ENCODE measurements at places on chromosomes 1 and 21.

- H3K4me1 ChIP-seq: no peaks in the 10 kb centered on the region
- H3K27ac ChIP-seq: no peak overlapping the region
- no peaks in the 10 kb centered on the region for H3K36me3 ChIP-seq
- H3K27me3 ChIP-seq: no peaks in the 10 kb centered on the region
- H3K4me3 ChIP-seq: no peak overlapping the region
- no peak for DNase-seq
Measured at GRCh38 chr1:82724246-82724645, 923.5 kb downstream of the ADGRL2 start.

GRCh38 chr1:31412205-31412604, 808 bp upstream of the SERINC2 start:
- no peak overlapping the region for H3K27ac ChIP-seq
- H3K36me3 ChIP-seq: no peaks in the 10 kb centered on the region
- DNase-seq: no peak
- H3K4me3 ChIP-seq: peak overlapping the region; percentile 59

GRCh38 chr1:66747501-66747900, 4.8 kb upstream of the DYNLT5 start:
- H3K36me3 ChIP-seq: no peaks in the 10 kb centered on the region
- DNase-seq: no peak
- H3K4me1 ChIP-seq: peaks cover 13% of the 10 kb centered on the region
- no peak overlapping the region for H3K4me3 ChIP-seq
- H3K27me3 ChIP-seq: peaks cover 31% of the 10 kb centered on the region

DNA sequence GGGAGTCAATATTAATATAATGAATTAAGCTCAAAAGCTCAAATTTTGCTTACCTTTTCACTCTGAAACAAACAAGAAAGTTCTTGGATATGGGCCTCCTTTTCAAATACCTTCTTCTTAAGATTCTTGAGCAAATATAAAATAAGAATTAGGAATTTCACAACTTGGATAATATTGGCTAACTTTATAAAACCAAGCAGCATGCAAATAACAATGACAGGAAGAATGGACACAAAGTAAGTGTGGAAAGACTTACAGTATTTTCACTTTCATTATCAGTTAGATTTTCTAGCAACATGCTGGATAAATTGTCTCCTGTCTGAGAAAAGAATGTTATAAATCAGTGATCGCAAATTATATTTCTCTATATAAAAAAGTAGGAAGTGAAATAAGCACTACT, 13.2 kb downstream of the ODF2L start:
- peaks cover 13% of the 10 kb centered on the region for H3K36me3 ChIP-seq
- H3K4me1 ChIP-seq: peaks cover 16% of the 10 kb centered on the region
- H3K4me3 ChIP-seq: peak overlapping the region; percentile 40
- H3K27ac ChIP-seq: no peak overlapping the region
- no peak for DNase-seq

- H3K4me3 ChIP-seq: no peak overlapping the region
- peaks cover 32% of the 10 kb centered on the region for H3K27me3 ChIP-seq
- peak; percentile 42 for DNase-seq
Measured at GRCh38 chr1:234114648-234115307, 210.3 kb downstream of the SLC35F3 start.

- H3K4me1 ChIP-seq: no peaks in the 10 kb centered on the region
- no peaks in the 10 kb centered on the region for H3K36me3 ChIP-seq
- no peak overlapping the region for H3K4me3 ChIP-seq
- H3K27ac ChIP-seq: no peak overlapping the region
- no peak for DNase-seq
- no peaks in the 10 kb centered on the region for H3K27me3 ChIP-seq
Measured at GRCh38 chr21:34228792-34229191, 135.0 kb upstream of the KCNE2 start.

- no peaks in the 10 kb centered on the region for H3K4me1 ChIP-seq
- peaks cover 17% of the 10 kb centered on the region for H3K27me3 ChIP-seq
- no peaks in the 10 kb centered on the region for H3K36me3 ChIP-seq
- no peak overlapping the region for H3K27ac ChIP-seq
Measured at GRCh38 chr1:62391369-62391971, 45.4 kb upstream of the USP1 start.

GRCh38 chr1:117860896-117861610, 68.4 kb downstream of the GDAP2 start:
- no peak overlapping the region for H3K27ac ChIP-seq
- H3K4me3 ChIP-seq: no peak overlapping the region
- DNase-seq: no peak
- peaks cover 7% of the 10 kb centered on the region for H3K36me3 ChIP-seq
- H3K27me3 ChIP-seq: no peaks in the 10 kb centered on the region

DNA sequence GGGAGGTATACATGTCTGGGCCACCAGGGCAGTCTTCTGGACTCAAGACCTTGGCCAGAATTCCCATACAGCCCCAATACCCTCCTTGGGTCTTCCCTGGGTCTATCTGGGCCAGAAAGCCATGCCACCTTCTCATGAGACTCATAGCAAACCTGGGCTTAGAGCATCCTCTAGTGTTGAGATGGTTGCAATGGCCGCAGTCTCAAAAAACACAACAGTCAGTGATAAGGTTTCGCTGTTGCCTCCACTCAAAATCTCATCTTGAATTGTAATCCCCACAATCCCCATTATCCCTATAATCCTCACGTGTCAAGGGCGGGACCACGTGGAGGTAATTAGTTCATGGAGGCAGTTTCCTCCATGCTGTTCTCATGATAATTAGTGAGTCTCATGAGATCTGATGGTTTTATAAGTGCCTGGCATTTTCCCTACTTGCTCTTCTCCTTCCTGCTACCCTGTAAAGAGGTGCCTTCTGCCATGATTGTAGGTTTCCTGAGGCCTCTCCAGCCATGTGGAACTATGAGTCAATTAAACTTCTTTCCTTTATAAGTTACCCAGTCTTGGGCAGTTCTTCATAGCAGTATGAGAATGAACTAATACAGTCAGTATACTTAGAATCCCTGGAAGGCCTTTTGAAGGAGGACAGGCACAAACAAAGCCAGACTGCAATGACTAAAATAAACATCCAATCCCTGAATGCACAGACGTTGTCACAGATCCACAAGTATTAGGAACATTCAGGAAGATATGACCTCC, 77.0 kb downstream of the CTH start:
- no peak overlapping the region for H3K4me3 ChIP-seq
- DNase-seq: peak; percentile 23
- H3K27ac ChIP-seq: no peak overlapping the region
- no peaks in the 10 kb centered on the region for H3K36me3 ChIP-seq

DNA sequence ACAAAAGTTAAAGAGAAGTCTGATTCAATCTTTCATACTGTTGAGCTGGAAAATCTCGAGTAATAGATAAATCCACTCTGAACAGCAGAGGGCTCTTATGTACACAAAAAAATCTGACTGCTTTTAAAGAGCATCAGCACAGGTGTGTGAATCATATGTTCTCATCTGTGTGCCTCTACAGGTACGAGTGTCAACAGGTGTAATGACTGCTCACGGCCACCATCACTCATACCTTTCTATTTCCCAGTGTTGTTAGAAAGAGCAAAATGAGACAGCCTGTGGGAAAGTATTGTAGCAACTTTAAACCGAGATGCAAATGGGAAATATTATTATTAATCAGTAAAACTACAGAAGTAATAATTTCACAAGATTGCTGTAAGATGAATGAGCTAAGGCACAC, 49.0 kb upstream of the SCAF4 start:
- DNase-seq: no peak
- peaks cover 2% of the 10 kb centered on the region for H3K4me1 ChIP-seq
- H3K4me3 ChIP-seq: no peak overlapping the region
- no peak overlapping the region for H3K27ac ChIP-seq
- no peaks in the 10 kb centered on the region for H3K36me3 ChIP-seq

GRCh38 chr1:114272593-114272992, 118.9 kb upstream of the SYT6 start:
- no peak overlapping the region for H3K4me3 ChIP-seq
- H3K27ac ChIP-seq: no peak overlapping the region
- no peaks in the 10 kb centered on the region for H3K36me3 ChIP-seq
- H3K27me3 ChIP-seq: peaks cover 23% of the 10 kb centered on the region
- peaks cover 3% of the 10 kb centered on the region for H3K4me1 ChIP-seq

GRCh38 chr1:59332983-59333382, 36.1 kb downstream of the FGGY start:
- H3K4me3 ChIP-seq: no peak overlapping the region
- H3K36me3 ChIP-seq: no peaks in the 10 kb centered on the region

- no peaks in the 10 kb centered on the region for H3K27me3 ChIP-seq
- H3K27ac ChIP-seq: no peak overlapping the region
- H3K4me3 ChIP-seq: no peak overlapping the region
- DNase-seq: no peak
Measured at GRCh38 chr1:214901718-214902117, 180.8 kb upstream of the KCNK2 start.

DNA sequence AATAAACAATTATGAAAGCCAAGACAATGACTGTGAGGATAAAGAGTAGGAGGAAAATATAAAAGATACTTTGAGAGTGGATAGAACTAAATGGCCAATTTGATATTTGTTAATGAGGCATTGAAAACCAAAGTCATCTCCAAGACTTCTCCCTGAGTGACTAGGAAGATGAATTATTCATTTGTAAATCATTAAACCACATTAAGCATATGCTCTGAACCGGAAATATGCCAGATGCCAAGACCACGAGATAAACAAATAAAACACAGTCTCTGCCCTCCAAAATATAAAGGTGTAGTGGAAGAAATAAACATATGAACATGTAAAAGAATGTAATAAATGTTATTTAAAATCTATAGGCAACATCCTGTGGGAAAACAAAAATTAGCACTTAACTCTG, 78.8 kb downstream of the MRPL39 start:
- no peaks in the 10 kb centered on the region for H3K4me1 ChIP-seq
- H3K36me3 ChIP-seq: no peaks in the 10 kb centered on the region
- H3K27me3 ChIP-seq: peaks cover 7% of the 10 kb centered on the region
- no peak overlapping the region for H3K27ac ChIP-seq

GRCh38 chr1:243596431-243597062, 253.5 kb downstream of the AKT3 start:
- peak overlapping the region; percentile 34 for H3K27ac ChIP-seq
- H3K4me1 ChIP-seq: peaks cover 26% of the 10 kb centered on the region
- H3K4me3 ChIP-seq: no peak overlapping the region
- no peaks in the 10 kb centered on the region for H3K36me3 ChIP-seq
- peak; percentile 27 for DNase-seq

DNA sequence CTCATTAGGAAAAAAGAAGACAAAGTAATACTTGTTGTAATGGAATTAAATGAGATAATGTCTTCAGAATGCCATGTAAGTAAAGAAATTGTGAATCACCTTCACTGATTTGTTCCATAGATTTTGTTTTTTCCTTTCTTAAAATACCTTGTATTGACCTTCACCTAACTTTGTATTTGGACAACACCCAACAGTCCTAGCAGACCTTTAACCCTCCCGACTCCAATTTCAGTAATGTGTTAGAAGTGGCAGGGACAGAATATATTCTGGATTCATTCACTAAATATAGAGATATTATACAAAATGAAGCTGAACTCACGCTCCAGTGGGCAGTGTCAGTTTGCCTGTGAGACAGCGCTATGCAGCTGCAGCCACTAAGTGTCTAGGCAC, 57.9 kb downstream of the UCK2 start:
- no peak overlapping the region for H3K27ac ChIP-seq
- no peaks in the 10 kb centered on the region for H3K36me3 ChIP-seq
- H3K4me1 ChIP-seq: peaks cover 2% of the 10 kb centered on the region
- H3K27me3 ChIP-seq: no peaks in the 10 kb centered on the region

- peaks cover 15% of the 10 kb centered on the region for H3K27me3 ChIP-seq
- no peaks in the 10 kb centered on the region for H3K36me3 ChIP-seq
- H3K4me1 ChIP-seq: peaks cover 19% of the 10 kb centered on the region
- DNase-seq: no peak
- H3K4me3 ChIP-seq: peak overlapping the region; percentile 61
Measured at GRCh38 chr1:58902830-58903513, 119.1 kb upstream of the JUN start.

DNA sequence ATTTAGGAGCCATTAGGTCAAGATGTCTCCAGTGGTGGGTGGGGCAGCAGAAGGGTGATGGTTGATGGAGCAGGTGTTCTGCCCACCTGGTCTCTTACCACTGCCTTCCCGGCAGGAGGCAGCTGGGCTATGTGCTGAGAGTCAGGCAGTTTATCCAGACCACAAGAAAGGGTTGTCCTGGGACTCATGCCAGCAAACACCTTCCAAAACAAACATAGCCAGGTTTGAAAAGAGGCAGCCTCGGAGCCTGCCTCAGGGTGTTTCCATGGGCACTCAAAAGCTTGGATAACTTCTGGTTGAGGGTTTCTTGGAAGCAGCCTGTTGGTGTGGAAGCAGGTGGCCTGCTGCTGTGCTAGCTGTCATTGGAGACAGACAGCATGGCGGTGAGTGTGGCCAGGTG, 187.2 kb downstream of the PCP4 start:
- H3K27me3 ChIP-seq: no peaks in the 10 kb centered on the region
- H3K4me3 ChIP-seq: no peak overlapping the region
- DNase-seq: no peak

DNA sequence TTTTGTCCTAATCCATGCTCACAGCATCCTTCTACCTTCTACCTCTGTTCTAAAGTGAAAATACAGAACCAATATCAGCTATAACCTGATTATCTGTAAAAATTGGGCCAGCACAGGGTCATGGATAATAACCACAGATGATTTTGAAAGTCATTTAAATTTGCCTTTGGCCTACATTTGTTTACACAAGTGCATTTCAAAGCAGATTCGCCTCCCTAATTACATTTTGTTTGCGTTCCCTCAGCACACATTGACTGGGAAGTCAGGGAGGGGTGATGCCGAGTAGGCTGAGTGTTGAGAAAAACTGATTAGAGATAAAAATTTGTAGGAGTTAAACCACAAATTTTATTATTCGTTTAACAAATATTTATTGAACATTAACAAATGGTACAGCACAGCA, 19.2 kb upstream of the RGS8 start:
- H3K36me3 ChIP-seq: no peaks in the 10 kb centered on the region
- no peak overlapping the region for H3K27ac ChIP-seq
- DNase-seq: no peak
- H3K4me1 ChIP-seq: no peaks in the 10 kb centered on the region
- peaks cover 16% of the 10 kb centered on the region for H3K27me3 ChIP-seq
- H3K4me3 ChIP-seq: no peak overlapping the region

- H3K27ac ChIP-seq: no peak overlapping the region
- H3K27me3 ChIP-seq: peaks cover 63% of the 10 kb centered on the region
- no peak overlapping the region for H3K4me3 ChIP-seq
- DNase-seq: no peak
Measured at GRCh38 chr1:19044471-19044870, 88.0 kb upstream of the IFFO2 start.

GRCh38 chr1:81800695-81801650, at the start of gene ADGRL2:
ADGRL2 (plus strand) TSS chr1:81800934; CDS start chr1:81836985, 36,051 bp downstream.
- peaks cover 48% of the 10 kb centered on the region for H3K27me3 ChIP-seq
- no peaks in the 10 kb centered on the region for H3K36me3 ChIP-seq
- DNase-seq: no peak
- H3K4me3 ChIP-seq: peak within 1 kb of the TSS; percentile 12

GRCh38 chr1:53618500-53619366, 120.2 kb downstream of the GLIS1 start:
- H3K27ac ChIP-seq: no peak overlapping the region
- H3K36me3 ChIP-seq: no peaks in the 10 kb centered on the region
- peaks cover 19% of the 10 kb centered on the region for H3K27me3 ChIP-seq
- H3K4me1 ChIP-seq: no peaks in the 10 kb centered on the region
